Ureter (tissue), 1 donor: ENCODE measurements at places on chromosomes 2 and 18. TPM values are rescaled to one million over a fixed set of nuclear protein-coding genes. Genes with fewer than 3 reads are reported as not detected.

DNA sequence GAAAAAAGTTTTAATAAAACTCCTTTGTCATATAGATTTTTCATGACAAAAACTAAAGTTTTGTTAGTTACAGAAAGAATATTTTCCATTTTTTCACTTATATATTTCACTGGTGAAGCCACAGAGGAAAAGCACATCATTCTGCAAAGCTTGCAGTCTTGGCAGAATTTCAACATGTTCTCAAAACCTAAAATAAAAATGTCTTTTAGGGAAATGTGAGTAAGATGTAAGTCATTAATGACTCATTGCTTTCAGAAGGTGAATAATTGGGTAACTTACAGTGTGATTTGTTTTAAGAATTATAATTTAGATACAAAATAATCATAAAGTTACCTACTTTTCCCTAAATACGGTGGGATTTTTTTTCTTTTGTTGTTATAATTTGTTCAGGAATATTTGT lies 43.4 kb upstream of the TNFRSF11A start:
- DNase-seq, result no peak

Gene CD207
- total RNA-seq, result 1.3 TPM

DNA sequence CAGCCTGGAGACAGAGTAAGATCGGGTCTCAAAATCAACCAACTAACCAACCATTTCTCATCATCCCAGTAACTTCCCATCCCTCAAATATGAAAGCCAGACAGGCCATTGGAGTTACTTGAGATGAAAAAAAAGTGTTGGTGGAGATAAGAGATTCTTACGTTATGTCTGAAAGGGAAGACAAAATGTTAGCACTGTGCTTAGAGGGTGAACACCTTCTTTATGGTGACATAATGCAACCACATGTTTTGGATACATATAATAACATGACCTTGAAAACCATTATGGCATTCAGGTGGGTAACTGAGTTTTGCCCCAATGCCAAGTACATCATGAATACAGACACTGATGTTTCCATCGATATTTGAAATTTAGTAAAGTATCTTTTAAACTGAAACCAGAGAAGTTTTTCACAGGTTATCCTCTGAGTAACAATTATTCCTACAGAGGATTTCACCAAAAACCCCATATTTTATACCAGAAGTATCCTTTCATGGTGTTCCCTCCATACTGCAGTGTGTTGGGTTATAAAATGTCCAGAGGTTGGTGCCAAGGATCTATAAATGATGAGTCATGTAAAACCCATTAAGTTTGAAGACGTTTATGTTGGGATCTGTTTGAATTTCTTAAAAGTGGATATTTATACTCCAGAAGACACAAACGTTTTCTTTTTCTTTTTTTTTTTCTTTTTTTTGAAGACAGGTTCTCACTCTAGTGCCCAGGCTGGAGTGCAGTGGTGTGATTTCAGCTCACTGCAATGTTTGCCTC lies 45.5 kb downstream of the AAK1 start:
- DNase-seq, result no peak

Gene ZDBF2
- 13.0 TPM for total RNA-seq

GRCh38 chr2:191679818-191680600 lies 2.1 kb downstream of the NABP1 start:
- no peak for DNase-seq

Gene MYL12A
- 299 TPM for total RNA-seq

- no peak for DNase-seq
Observed at GRCh38 chr2:32008805-32009515, 1.8 kb downstream of the MEMO1 start.

Gene INHA
- total RNA-seq, result 0.78 TPM

GRCh38 chr2:163505281-163505680 lies 230.5 kb downstream of the FIGN start:
- DNase-seq, result no peak

DNA sequence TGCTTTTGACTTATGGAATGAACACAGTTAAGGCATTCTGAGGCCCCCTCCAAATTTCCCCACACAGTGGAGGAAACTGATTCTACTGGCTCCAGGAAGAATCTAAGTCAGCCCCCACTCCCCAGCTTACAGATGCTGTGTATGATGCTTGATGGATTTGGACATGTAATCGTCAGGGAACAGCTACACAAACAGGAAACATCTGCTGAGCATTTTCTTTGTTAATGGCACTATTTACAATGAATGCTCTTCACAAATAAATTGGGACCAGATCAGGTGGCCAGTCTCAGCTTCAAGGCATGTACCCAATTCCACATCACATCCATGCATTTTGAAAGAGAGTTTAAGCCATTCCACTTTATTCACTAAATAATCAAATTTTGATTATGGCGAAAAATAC lies 562.3 kb downstream of the SOX11 start:
- DNase-seq, result no peak

DNA sequence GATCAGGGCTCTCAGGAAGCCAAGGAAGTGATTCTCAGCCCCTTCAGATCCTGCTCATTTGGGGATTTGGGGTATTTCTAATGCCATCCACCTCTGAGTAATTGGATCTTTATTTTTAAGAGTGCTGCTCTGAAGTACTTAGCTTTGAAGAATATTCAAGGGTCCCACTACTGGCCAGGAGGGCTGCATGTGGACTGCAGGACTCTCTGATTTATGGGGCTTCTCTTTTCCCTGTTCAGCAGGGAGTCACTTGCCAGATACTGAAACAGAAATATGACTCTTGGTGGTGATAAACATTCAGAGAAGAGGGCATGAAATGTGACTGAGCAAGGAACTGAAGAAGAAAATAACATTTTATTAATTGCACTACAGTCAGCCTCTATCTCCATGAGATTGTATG lies 138.5 kb downstream of the MTX2 start:
- DNase-seq, result no peak

GRCh38 chr2:23230885-23231284 lies 154.1 kb upstream of the KLHL29 start:
- peak; percentile 7 for DNase-seq

Gene SS18
- total RNA-seq, result 88.2 TPM

GRCh38 chr2:190863946-190864345 lies 16.7 kb upstream of the GLS start:
- no peak for DNase-seq

Gene IL36RN
- not detected for total RNA-seq

Gene DOK6
- total RNA-seq, result 4.9 TPM

- no peak for DNase-seq
Observed at GRCh38 chr18:35193316-35193715, 47.5 kb upstream of the ZNF397 start.

Gene ST3GAL5
- 120 TPM for total RNA-seq

DNA sequence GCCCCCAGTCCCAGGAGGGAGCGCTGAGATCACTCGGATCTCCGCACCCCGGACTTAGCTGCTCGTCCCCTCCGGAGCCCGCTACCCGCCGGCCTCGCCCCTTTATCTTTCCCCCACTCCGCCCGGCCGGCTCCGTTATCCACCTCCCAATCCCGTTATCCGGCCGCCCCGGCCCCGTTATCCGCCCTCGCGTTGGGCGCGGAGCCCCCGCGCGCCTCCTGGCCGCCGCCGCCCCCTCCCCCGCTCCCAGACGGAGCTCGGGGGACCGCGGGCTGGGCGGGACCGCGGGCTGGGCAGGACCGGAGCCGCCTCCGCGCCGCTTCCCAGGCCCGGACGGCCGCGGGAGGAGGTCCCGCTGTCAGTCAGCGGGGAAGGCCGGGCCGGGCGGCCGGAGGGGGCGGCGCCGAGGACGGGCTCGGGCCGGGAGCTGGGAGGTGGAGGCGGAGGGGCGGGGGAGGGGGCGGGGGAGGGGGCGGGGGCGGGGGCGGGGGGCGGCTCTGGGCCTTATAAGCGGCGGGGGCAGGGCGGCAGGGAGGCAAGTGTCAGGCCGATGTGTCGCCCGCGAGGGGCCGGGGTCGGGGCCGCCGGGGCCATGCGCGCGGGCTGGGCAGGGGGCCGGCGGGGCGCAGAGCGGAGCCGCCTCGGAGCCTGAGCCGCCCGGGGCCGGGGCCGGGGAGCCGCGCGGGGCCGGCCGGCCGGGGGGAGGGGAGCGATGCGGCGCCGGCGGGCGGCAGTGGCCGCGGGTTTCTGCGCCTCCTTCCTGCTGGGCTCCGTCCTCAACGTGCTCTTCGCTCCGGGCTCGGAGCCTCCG lies at the start of gene PKDCC:
Gene PKDCC, plus strand, starts transcription at position 534 of the 811 bp plus-strand sequence. Its CDS starts 179 bp downstream, at position 713.
- DNase-seq, result peak; percentile 74

- DNase-seq, result no peak
Observed at GRCh38 chr18:36693931-36694620, 134.7 kb downstream of the TPGS2 start.

DNA sequence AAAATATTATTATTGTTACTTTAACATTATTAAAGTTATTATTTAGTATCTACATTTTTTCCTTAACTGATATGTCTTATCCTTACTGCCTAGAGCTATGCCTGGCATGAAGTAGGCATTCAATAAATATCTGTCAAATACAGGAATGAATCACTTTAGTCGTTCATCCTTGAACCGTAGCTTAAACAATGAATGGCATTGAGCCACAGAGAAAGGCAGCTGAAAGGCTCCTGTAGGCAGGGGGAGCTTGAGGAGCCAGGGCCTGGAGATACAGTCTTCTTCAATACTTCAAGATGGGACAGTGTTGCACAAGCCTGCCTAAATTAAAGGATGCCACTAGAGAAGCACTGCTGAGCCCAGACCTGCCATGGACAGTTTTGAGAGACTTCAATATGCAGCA lies 22.5 kb downstream of the CYRIA start:
- no peak for DNase-seq

Gene DSEL
- total RNA-seq, result 6.3 TPM

DNA sequence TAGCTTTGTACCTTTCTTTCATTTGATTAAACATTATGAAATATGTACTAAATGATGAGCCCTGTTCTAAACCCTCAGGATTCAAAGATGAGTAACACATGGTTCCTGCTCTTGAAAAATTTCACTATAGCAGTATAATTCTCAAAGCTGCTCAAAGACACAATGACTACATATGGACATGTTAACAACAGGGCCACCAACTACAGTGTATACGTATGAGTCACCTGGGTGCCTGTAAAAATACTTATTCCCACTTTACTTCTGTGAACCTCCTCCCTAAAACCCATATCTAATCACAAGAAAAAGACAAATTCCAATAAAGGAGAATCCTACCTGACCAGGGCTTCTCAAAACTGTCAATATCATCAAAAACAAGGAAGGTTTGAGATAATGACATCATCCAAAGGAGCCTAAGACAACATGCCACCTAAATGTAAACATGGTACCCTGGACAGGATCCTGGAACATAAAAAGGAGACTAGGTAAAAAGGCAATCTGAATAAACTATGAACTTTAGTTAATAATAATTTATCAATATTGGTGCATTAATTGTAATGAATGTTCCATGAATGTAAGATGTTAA lies 84.7 kb downstream of the FAM161A start:
- no peak for DNase-seq

DNA sequence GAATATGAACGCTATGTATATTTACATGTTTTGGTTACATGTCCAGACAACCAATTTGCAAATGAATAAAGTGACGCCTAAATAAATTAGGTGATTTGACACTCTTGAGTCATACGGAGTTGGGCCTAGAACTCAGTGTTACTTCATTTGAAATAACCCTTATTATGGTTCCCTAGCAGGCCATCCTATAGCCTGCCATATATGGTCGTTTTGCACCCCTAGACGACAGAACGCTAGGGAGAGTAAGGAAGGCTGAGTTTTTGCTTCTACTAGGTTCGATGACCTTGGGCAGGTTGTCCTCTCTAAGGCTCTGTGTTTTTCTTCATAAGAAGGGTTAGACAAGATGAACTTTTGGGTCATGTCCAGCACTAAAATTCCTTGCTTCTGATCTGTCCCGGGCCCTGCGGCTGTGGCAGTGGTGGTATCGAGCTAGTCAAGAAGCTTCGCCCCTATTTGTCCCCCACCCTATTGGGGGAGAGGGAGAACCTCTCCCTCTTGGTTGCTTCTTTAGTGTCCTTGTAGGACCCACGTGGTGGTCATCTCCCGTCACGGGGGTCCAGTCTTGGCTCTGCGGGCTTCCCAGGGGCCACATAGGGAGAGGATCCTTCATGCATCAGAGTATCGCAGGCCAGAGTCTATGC lies 574 bp upstream of the EML4 start:
- no peak for DNase-seq

DNA sequence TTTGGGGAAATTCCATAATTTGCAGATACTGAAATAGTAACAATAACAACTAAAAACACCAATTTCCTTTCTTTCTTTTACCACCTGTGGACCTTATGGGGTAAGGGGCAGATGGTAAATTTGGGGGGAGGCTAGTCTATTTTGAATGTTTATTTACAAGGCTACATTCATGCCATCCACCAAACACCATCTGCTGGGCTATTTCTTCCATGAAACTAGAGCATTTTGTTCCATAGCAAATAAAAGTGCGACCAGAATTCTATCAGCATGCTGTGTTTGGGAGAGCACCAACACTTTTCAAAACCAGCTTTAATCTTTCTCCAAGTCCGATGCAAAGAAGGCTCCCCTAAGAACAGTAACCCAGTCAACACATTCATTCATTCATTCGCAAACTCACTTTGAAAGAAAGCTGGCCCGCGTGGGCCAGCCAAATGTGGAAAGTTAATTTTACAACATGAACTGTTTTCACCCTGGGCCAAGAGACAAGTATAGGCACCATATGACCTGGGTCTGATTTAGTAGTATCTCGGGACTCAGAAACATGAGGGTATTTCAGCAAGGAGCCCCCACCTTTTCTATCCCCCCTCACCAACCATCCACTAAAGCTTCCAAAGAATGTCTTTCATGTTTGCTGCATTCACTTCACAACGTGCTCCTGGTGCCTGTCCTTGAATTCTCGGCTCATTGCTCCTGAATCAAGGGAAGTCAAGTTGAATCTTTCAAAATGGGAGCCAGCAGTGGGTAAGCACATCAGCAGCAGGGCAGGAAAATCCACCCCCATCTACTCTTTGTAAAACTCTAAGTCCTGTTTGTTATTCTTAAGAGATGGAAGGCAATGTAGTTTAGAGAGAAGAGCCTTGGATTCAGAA lies 210.6 kb downstream of the C1D start:
- DNase-seq, result no peak

DNA sequence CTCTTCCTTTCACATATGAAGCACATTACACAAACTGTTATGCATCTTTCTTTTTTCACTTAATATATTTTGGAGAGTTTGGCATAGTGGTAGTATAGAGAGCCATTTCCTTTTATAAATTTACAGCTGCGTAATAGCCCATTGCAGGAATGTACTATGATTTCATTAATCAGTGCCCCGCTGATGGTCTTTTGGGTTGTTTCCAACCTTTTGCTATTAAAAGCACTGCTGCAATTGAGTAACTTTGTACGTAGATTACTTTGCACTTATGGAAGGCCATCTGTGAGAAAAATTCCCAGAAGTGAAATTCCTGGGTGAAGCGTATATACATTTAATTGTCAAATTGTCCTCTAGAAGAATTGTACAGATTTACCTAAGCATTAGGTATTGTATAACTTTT lies 565.3 kb upstream of the ZNF804A start:
- no peak for DNase-seq

Gene ALK
- total RNA-seq, result 0.36 TPM
